ENCODE measurements at places on chromosomes 12 and 14.

GRCh38 chr14:104595116-104595675 is 9.4 kb downstream of the TMEM179 start:
- no peak for DNase-seq

DNA sequence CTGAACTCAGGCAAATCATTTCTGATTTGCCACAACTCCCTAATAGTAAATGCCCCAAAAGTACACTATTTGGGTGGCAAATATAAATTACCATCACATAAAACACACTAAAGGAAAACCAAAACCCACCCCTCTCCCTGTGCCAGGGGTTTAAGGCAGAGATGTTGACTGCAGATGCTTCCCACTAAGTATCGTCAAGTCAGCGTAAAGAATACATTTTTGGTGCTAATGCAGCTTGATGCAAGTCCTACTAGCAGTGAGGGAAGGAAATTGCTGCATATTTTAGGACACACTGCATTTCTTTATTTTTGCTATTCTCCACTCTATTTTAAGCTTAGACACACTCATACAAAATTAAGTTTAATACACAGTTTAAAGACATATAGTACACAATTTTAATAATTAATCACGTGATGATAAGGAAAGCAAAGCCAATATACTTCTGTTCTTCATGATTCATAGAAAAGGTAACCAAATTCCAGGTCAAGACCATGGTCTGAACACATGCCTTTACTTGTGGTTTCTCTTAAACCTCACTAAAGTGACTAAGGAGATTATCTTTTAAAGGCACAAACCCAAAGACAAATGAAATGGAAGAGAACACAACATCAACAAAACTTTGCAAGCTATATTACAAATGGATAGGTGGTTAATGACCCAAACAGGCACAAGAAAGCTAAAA is 162.2 kb downstream of the STXBP6 start:
- no peak for DNase-seq

DNA sequence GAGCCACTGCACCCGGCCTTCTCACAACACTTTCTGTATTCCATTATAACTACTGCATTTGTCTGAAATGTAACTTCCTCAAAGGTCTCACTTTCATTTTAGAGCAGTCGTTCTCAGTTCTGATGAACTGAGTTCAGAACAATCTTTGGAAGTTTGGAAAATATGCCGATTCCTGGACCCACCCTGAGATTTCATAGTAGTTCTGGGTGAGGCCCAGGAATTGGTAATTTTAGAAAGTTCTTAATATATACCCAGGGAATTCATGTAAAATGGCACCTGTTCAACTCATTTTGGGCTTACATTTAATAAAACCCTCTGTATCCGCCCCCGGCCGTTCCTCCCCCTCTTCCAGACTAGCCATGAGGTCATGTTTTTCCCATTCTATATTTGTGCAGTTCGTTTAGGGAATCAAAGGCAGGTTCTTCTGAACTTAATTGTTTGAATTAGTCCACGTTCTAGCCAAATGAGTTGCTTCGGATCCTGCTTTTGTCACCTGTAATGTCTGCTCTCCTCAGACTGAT is 5.9 kb downstream of the GSG1 start:
- DNase-seq, result no peak

DNA sequence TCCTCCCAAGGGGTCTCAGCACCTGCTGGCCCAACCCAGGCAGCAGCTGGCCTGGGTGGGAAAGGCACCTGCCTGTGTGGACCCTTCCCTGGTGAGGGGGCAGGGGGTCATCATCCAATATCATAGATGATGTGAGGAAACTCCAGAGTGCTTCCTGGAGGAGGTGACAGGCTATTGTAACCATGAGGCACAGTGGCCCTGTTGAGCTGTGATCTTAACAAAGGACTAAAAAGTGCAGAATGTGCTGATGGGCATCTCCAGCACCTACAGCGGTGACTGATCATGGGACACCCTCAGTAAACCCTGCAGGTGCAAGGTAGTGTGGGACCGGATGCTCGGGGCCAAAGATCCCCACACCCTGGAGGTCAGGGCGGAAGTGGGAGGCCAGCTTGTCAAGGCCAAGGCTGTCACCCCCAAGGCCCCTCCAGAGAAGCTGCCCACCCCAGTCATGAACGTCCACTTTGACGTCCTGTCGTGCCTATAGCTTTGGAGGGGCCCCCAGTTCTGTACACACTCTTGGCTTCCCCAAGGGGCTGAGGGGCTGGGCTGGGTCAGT is 7.5 kb downstream of the MMP17 start:
- no peak for DNase-seq

- no peak for DNase-seq
Measured at GRCh38 chr12:132433641-132434395, 56.1 kb upstream of the FBRSL1 start.

- peak; percentile 10 for DNase-seq
Measured at GRCh38 chr12:98591209-98591608, 2.3 kb upstream of the SLC25A3 start.

DNA sequence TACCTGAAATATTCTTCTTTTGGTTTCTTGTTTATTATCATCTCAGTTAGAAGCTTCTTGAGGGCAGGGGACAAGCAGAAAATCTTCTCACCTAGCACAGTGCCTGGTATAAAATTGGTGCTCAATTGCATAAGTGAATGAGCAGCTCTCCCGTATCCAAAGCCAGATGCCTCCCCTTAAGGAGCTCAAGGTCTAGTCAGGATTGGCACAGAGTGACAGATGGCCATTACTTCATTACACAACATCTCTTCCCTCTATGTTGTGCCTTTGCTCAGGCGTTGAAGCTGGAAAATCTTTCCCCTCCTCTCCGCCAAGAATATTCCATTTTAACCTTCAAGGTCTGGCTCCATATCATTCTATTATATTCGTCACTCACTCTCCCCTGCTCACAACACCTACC is 3.6 kb downstream of the SLC4A8 start:
- no peak for DNase-seq

- DNase-seq, result no peak
Measured at GRCh38 chr12:101799774-101800173, 31.0 kb downstream of the GNPTAB start.

GRCh38 chr12:113479590-113480335 is 8.1 kb upstream of the LHX5 start:
- DNase-seq, result no peak

GRCh38 chr12:1797991-1798640 is 22.2 kb upstream of the LRTM2 start:
- no peak for DNase-seq

DNA sequence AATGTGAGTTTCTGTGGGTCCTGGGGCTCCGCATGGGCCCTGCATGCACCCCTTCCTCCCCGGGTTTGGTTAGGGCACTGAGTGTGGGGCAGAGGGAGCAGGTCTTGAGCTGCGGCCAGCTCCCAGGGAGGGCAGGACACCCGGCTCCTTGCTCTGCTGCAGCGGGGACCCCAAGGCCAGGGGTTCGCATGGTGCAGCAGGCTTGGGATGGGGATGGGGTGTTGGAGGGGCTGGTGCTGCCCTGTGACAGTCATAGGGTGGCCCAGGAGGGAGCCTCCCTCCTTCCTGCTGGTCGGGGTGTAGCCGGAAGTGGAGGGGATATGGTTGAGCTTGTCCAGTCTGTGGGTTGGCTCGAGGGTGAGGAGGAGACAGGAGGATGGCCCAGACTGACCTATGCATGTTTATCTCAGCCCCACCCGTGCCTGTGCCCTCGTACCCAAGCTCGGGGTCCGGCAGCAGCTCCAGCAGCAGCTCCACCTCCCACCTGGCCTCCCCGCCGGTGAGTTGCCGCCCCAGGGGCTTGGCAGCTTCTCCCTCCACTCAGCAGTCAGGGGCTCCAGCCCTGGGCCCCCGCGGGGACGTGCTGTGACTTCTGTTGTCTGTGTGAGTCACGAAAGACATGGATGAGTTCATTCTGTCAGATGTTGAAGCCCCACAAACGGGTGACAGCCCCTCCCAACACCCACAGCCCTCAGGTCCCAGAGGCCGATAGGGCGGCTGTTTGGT is 16.0 kb downstream of the ULK1 start:
- no peak for DNase-seq

- DNase-seq, result no peak
Measured at GRCh38 chr12:1799882-1800400, 20.4 kb upstream of the LRTM2 start.

DNA sequence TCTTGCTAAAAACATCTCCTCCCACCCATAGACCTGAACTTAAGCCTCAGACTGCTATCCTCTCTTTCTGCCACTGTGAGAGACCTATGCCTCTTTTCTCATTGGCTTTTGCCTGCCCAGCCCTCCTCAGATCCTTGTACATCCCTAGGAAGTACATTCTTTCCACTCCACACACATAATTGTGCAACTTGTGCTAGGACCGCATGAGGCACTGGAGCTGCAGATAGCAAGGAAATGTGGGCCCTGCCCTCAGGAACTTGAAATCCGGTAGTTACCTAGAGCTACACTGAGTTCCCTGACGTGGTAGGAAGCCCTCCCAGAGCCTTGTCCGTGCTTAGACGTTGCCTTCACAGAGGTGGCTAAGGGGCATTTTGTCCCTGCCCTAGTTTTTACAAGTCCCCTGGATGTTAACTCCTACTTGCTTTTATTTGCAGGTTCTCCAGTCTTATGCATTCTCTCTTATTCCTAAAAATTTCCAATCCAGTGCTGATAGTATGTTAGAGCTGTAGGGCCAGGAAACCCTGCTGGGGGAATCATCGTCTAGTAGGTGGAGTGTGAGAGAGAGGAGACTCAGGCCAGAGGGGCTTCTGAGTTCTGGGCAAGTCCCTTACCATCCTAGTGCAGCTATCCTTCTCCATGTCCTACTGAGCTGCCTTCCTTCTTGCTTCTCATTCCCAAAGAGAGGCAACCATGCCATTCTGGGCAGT is 41.3 kb downstream of the NTF3 start:
- no peak for DNase-seq

DNA sequence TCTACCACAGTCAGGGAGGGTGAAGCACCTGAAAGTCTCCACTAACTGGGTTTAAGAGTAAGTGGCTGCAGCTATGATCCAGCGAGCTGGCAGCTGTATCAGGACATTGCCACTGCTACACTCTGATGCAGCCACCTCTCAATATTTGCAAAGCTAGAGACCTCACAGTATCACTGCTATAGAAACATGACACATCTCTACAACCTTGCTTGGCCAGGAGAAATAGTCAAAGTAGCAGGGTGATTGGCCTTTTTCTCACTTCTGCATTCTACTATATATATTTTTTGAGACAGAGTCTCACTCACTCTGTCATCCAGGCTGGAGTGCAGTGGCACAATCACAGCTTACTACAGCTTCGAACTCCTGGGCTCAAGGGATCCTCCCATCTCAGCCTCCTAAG is 9.3 kb upstream of the FMNL3 start:
- DNase-seq, result no peak

DNA sequence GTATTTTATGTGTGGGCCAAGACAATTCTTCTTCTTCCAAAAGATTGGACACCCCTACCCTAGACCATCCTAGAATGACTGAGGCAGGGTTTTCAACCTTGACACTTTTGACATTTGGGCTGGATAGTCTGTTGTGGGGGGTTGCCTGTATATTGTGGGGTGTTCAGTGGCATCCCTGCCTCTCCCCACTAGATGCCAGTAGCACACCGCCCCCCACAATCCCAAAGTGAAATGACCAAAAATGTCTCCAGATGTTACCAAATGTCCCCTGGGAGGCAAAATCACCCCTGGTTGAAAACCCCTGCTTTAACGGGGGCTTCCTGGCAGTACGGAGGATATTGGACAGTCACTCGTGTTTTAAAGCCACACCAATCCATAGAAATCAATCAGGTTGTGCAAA is 219.6 kb downstream of the PHETA1 start:
- DNase-seq, result no peak

DNA sequence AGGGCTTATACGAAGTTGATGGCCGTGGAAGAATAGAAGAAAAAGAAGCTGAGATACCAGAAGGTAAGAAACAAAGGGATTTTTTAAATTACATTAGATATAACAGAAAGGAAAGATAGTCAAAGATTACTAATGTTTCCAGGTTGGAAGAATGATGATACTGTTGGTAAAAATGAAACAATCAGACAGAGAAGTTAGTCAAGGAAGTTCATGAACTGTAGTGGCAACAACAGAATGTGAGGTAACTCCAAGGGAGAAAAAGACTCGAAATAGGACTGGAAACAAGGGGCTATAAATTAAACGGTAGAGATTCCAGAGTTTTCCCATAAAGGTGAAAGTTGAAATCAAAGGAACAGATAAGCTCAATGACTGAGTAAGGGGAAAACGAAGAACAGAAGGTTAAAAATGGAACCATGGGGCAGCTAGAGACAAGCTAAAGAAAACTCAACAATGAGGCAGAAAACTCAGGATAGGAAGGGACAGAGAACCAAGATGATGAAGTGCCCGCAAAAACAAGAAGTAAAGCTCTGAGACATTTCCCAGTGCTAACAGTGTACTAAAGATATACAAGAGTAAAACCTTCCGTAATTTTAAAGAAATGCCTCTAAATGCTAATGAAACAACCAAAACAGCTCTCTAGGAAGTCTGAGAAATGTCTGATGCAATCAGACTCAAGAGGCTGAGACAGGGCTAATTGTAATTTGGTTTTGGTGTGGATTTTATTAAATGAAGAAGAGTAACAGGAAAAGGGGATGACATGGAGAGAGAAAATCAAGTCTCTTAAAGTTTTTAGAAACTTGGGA is 70.0 kb downstream of the PPP2R5E start:
- DNase-seq, result no peak

DNA sequence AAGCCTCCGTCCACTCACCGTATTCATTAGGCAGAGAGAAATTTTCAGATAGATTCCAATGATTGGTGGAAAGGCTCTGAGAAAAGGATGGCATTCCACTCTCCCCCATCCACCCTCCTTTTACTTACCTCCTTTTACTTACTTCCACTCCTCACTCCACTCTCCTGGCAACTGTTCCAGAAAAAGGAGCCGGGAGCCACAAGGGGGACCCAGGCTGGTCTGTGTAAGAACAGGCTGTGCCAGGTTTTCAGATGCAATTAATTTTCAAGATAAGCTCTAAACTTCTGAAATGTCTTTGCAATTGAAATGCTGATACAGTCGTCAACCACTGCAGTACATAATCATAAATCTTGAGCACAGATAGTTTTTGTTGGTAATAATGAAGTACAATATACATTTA is 248.8 kb downstream of the ANO6 start:
- DNase-seq, result no peak

GRCh38 chr12:11678781-11679180 is 29.3 kb downstream of the ETV6 start:
- no peak for DNase-seq

DNA sequence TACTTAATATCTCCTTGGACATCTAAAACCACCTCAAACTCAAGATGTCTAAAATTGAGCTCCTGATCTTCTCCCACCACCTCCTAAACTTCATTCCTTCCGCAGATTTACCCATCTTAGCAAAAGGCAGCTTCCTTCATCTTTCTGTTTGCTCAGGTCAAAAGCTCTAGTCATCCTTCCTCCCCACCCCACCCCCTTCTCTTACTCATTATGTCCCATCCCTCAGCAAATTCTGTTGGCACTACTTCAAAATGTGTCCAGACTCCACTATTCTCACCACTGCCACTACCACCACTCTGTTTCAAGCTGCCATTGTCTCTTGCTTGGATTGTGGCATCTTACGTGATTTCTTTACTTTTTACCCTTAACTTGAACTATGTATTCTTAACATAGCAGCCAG is 59.2 kb upstream of the ZDHHC17 start:
- no peak for DNase-seq

- no peak for DNase-seq
Measured at GRCh38 chr14:104805941-104806624, 5.2 kb downstream of the ZBTB42 start.

- peak; percentile 96 for DNase-seq
Measured at GRCh38 chr12:10749700-10750384, 26.7 kb upstream of the YBX3 start.

Measured in brain microvascular endothelial cell (primary cell).